ENCODE measurements at places on chromosomes 16 and 17.

GRCh38 chr16:14289692-14290340, 218.7 kb downstream of the MRTFB start:
- no peak for DNase-seq

- no peak for DNase-seq
These were observed 12.6 kb upstream of the DNASE1 start for GRCh38 chr16:3641801-3642396.

- DNase-seq, result no peak
These were observed 56.9 kb upstream of the LGALS9 start for GRCh38 chr17:27573971-27574525.

GRCh38 chr17:18187226-18187625, 3.6 kb downstream of the ALKBH5 start:
- no peak for DNase-seq

- no peak for DNase-seq
These were observed 39.6 kb upstream of the DUSP14 start for GRCh38 chr17:37450112-37450511.

DNA sequence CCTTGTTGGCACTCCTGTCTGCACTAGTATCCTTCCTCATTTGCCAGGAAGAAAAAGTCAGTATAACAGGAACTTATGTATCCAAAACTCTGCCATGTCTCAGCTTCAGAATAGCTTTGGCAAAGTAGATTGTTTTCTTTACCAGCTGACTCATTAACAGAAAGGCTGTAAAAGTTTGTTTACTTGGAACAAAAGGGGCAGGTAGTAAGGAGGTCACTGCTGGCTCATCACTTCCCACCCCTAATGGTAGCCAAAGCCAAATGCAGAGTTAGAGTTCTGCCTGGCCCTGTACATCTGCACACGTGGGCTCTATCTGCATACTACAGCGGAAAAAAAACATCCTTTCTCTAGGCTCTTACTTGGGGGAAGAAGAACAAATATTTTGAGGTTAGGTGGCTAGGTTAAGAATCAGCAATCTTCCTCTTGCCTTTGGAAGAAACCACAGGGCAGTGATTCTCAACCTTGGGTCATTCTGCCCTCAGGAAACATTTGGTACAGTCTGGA, 90.9 kb upstream of the BCAR1 start:
- DNase-seq, result no peak

GRCh38 chr17:70912716-70913485, 743.6 kb downstream of the KCNJ2 start:
- no peak for DNase-seq

DNA sequence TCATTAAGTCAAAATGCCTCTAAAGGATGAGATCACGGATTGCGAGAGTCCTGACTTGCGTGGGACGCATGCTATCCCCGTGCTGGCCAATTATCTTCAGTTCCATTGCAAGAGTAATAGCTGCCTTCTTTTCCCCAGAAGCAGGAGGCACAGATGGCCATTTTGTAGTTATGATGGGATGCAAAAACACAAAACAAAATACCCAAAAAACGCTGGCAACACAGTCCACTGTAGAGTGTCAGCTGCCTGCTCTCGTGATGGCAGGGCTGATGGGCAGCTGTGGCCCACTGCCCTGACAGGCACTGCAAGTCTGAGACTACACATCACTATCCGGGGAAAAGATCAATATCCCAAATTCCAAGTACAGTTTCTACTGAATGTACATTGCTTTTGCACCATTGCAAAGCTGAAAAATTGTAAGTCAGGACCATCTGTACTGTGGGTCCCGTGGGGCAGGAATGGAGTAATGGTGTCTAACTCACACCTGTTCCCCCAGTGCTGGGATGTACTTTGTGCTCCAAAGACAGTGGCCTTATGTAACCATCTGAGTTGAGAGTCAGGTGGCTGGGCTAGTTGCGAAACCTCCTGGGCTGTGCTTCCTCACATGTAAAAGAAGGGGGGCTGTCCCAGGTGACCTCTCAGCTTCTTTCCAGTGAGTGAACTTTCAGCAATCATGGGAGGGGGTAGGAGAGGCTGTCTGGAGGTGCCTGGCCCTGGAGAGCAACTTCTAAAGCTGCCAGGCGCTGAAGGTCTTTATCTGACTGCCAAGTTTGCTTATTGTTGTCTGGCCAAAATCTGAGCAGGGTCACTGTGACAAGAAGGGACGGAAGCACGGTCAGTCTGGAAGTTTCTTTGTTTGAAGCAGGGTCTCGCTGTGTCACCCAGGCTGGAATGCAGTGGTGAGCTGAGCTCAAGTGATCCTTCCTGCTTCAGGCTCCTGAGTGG, 4.7 kb downstream of the SLC47A1 start:
- DNase-seq, result no peak

- DNase-seq, result peak; percentile 86
These were observed 100.7 kb downstream of the MGAT5B start for GRCh38 chr17:76968707-76969597.

DNA sequence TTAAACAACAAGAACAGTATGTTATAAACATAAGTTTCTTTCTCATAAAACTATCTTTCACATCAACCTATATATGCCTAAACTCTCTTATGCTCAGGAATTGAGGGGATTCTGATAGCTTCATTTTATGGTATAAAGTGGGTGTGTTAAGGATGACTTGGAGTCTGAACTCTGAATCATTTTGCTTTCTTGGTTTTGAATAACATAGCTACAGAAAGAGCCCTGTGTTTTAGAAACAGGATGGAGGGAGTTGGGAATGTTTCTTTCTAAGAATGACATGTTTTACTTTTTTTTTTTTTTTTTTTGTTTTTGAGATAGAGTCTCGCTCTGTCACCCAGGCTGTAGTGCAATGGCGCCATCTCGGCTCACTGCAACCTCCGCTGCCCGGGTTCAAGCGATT, 50.1 kb downstream of the RHOT1 start:
- no peak for DNase-seq

GRCh38 chr16:76265434-76266045, 11.7 kb upstream of the CNTNAP4 start:
- DNase-seq, result no peak

DNA sequence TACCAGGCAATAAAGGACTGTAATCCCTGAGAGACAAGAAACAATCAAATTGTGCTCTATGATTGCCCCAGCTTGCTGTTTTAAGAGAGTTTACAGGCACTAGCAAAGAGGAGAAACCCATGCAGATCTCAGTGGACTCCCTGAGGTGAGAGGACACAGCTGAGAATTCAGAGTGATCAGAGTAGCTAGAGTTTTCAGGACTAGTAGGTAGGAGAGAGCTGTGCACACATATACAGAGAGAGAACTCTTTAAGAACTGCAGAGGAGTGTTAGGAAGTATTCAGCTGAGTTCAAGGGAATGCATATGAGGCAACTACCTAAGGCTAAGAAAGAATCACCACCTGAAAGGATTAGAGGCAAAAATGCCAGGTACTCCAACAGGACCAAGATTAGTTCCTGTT, 904.8 kb downstream of the CDH8 start:
- DNase-seq, result no peak

- no peak for DNase-seq
These were observed 137.5 kb downstream of the NTN1 start for GRCh38 chr17:9158544-9159452.

GRCh38 chr17:3022197-3022596, 41.2 kb downstream of the OR1D5 start:
- no peak for DNase-seq

DNA sequence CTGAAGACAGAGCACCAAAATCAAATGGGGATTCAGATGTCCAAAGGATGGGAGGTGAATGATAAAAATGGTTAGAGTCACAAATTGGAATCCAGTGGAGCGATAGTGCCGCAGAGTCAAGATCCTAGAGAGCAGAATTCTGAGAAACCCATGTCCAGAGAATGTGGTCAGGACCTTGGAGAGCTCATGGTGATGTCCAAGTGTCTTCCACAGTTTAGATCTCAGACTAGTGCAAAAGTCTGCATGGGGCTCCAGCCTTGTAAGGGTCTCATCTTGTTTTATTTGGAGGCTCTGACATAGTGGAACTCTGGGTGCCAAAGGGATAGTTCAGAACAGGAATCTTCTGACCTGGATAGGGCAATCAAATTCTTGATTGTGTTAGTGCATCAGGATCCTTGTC, 245.9 kb upstream of the HSBP1 start:
- DNase-seq, result no peak

GRCh38 chr17:35345926-35346771, 27.3 kb downstream of the SLFN11 start:
- DNase-seq, result no peak

GRCh38 chr17:68587847-68588246, 13.3 kb downstream of the FAM20A start:
- no peak for DNase-seq

GRCh38 chr17:78166416-78166815, 2.0 kb upstream of the SYNGR2 start:
- no peak for DNase-seq

DNA sequence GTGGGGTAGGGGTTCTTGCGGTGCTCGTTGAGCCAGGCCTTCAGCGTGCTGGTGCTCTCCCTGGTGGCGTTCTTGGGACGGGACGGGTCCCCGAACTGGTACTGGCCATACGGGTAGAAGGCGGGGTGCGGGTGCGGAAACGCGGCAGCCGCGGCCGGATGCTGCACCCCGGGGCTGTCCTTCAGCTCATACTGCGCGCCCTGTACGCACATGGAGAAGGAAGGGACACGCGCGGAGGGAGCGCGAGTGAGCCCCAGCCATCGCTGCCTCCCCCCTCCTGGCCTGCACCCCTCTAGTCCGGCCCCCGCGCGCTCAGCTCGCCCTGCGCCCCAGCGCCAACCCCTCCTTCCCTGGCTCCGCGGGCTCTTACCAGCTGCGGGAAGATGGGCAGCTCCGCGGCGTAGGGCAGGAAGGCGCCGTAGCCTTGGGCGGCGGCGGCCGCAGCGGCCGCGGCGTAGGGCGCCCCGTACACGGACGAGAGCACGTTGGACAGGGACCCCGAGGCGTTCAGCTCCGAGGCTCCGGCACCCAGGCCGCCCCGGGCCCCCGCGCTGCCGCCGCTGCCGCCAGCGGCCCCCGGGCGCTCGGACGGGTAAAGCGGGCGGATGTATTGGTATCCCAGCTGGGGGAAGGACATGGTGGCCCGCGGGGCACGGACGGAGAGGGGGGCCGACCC, 1.0 kb downstream of the IRX3 start:
- DNase-seq, result peak; percentile 1

DNA sequence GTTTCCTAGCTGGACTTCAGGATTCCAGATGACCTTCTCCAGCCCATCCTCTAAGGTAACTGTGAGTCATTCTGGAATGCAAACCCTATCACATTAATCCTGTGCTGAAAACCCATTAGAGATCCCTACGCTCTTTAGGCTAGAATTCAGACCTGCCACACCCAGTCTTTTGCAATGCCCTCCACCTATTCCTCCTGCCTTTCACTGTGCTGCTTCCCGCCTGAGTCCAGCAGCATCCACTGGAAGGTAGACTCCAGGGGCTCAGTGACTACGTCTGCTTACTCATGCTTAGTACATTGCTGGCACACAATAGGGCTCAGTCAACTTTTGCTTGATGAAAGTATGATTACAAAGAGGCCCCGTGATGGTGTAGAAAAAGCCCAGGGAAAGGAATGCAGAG, 121.1 kb downstream of the SPACA3 start:
- no peak for DNase-seq

GRCh38 chr16:1413684-1414531, 596 bp downstream of the UNKL start:
- peak; percentile 41 for DNase-seq

DNA sequence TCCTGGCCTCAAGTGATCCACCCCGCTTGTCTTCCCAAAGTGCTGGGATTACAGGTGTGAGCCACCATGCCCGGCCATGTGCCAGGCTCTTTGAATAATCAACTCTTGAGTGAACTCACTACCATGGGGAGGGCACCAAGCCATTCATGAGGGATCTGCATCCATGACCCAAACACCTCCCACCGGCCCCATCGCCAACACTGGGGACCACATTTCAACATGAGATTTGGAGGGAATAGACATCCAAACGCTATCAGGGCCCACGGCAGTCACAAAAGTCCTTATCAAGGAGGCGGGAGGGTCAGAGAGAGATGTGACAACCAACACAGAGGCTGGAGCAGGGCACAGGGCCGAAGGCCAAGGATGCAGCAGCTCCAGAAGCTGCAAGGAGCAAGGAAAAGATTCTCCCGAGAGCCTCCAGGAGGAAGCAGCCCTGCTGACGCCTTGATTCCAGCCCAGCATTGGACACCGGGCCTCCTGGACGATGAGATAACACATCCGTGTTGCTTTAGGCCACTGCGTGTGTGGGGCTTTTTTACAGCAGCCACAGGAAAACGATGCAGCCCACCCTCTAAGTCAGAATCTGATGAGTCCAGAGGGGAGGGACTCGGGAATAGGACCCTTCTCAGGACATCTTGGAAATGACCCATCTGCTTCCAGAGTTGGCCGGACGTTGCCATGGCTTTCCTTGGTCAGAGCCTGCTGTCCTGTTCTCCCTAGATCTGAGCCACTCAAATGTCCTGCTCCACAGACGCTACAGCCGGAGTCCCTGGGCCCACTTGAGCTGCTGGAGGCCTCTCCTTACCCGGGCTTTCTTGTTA, 47.3 kb upstream of the CMIP start:
- DNase-seq, result no peak
